ENCODE measurements at places on chromosomes 4 and X.

DNA sequence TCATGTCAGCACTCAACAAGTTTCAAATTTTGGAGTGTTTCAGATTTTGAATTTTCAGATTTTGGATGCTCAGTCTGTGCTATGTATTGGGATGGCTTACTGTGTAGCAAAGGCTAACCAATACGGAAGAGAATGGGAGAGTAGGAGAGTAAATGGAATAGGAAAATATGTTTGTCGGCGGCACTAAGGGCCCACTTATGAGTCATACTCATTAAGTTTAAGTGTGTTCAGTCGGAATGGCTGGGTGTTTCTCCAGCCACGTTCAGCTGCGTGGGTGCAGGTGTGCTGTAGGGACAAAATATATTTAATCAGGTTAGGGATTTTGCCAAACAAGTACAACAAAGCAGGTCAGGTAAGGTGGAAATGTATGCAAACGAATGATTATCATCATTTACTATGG is 13.6 kb downstream of the FTHL17 start:
- no peak for DNase-seq

- no peak for DNase-seq
Measured at GRCh38 chr4:173046144-173046543, 122.5 kb upstream of the GALNT7 start.

- DNase-seq = no peak
Measured at GRCh38 chr4:79959652-79960051, 113.4 kb downstream of the ANTXR2 start.

DNA sequence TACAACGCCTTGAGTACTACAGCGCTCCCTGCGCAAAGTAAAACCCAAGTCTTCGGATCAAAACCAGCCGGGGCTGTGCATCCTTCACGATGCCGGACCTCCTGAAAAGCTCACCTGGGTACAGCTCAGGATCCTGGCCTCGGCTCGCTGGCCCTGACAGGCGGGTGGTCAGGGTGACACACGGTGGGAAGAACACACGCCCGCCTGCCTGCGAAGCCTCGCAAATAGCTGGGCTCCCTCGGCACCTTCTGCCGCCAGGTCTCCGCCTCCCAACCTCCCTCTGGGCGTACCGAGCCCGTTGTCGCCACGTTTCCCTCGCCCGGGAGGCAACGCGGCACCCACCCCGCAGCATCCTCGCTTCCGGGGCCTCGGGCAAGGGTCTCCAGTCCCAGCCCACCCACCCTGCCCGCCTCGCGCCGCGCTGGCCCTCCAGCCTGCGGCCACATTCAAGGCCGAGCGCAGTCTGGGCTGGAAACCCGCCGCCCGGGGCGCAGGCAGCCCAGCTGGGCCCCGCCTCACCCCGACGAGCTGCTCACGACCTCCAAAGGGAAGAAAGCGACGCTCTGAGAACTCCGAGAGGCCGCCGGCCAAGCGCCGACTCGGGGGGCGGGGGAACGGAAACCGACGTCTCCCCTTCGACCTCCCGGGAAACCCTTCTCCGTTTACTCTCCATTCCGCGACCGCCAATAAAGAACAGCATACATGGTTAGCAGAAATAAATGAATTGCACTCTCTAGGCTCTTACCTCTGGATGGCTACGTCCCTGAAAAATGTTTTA is 511 bp downstream of the PPM1K start:
- peak; percentile 69 for DNase-seq

DNA sequence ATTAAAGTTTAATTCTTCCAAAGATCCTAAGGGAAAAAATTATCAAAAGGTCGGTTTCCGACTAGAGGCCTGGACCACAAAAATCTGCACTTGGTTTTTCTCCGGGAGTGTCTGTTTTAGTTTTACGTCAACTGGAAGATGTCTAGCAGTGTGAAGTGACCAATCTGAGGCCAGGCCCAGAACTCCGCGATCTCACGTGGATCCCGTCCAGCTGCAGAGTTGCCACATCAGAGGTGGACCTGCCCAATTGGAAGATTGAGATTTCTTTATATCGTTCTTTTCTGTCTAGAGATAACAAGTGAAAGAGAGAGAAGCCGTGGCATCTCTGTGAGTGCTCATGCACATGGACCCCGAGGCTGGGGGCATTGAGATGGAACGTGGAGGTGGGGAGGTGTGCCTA is 115.8 kb downstream of the AFF1 start:
- no peak for DNase-seq

DNA sequence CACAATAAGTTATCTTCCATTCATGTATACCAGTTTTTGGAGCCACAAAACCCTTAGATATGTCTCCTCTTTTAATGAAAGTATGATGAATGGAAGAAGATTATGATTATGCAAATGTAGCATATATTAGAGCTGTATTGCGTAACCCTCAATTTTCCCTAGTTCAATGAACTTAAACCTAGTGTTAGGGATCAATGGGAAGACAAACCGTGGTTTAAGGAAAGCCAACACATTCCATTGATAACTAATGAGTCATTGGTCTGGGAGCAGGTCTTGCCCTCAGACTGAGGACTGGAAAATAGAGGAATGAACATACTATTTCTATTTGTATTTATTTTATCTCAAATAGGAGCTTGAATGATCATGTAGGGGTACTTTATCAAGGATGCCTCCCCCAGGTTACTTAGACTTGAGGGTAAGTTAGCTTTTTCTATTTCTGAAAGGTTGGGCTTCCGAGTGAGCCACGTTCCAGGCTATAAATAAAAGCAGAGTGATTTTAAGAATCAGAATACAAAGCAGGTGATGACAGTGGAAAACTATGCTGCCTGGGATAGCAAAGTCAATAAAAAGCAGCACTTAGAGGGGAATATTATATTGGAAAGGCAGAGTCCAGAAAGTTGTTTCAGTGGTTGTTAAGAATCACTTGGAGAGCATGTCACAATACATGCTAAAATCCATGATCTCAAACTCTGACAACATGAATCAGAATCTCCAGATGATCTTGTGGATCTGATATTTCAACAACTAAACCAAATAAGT is 356.0 kb downstream of the ADAM29 start:
- no peak for DNase-seq

DNA sequence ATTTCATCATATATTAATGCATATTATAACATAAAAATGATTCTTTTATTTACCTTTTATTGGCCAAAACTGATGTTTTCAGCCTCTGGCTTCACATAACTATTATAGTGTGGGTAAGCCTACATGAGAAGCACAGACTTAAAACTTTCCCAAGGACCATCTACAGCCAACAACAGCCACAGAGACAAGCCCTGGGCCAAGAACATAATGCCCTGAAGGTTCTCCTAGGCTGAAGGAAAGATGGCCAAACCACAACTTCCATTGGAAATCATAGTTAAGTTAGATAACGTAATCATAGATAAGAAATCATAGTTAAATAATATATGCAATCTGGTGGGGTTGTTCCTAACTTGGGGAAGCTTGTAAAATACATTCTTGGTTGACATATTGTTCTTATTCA is 280.0 kb upstream of the EMCN start:
- no peak for DNase-seq

DNA sequence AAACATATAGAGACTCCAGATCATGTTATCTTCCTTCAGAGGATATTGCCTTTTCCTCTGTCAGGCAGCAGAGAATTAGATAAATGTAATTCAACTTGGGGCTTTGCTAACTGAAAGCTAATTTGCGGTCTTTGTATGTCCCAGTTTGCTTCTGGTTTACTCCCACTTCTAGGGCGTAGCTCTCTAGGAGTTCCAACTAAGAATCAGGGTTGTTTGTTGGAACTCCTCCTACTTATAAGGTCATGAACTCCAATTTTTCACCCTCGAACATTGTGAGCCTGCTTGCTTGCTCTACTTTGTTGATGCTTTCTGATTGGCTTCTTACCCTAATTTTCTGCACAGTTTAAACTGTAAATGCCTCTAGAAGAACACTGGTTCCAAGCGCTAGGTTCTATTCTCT is 66.1 kb downstream of the FMR1NB start:
- no peak for DNase-seq

DNA sequence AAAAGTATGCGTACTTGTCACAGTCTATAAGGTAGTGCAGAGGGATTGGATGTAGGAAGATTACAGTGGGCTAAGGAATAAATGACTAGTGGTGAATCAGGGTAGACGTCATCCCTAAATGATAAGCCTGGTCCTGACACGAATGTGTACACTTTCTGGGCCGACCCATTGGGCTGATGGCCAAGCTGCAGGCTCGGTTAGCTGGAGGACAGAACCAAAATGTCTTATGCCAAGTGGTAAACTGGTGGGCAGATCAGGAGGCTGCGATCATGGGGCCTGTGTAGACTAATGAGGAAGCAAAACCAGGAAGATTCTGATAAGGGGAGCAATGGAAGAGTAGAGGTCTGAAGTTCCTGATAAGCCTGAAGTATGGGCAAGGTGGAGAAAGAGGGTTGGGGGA is 272.8 kb upstream of the GATB start:
- no peak for DNase-seq

GRCh38 chrX:127571834-127572233 is 480.4 kb downstream of the ACTRT1 start:
- no peak for DNase-seq

All from T-helper 9 cell (primary cell).